NCI-H774 (cell line): ENCODE measurements at places on chromosomes 12 and 14.

GRCh38 chr12:33357181-33357580 is 82.4 kb downstream of the SYT10 start:
- no peak for DNase-seq

GRCh38 chr14:37122919-37123639 is 49.3 kb downstream of the SLC25A21 start:
- DNase-seq = no peak

GRCh38 chr14:93629643-93630042 is 158.6 kb downstream of the PRIMA1 start:
- DNase-seq = no peak

DNA sequence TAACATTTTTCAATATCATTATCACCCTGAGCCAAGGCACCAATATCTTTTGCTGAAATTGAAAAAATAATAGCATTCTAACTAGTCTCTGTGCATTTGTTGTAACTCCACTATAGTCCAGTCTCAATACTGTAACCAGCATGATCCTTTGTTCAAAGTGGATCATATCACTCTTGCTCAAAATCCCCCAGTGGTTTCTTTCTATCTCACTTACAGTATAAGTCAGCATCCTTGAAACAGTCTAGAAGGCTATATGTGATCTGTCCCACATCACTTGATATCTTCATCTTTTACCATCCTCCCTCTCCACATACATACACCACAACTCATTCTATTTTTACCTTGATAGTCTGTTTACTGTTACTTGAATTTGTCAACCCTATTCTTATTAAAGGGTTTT is 435.7 kb downstream of the CCER1 start:
- DNase-seq = no peak

DNA sequence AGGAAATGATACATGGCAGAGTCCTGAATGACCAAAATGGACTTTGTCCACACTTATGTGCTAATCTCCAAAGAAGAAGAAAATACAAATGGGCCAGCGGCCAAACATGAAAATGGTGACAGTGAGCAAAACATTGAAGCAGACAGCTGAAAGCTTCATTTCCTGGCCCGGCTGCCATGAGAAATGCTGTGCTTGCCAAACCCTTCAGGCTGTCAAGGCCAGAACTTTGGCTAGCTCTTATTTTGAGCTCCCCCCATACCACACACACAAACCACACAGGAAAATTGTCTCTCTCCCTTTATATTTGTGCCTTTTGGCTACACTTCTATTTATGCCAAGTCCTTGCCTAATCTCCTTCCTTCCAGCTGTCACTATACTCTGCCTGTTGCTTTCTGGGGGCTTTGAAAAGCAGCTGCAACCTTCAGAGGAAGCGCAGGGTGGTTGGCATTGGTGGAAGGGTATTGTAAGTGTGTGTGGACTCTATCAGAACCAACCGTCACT is 323.8 kb downstream of the RAD51B start:
- DNase-seq = no peak

DNA sequence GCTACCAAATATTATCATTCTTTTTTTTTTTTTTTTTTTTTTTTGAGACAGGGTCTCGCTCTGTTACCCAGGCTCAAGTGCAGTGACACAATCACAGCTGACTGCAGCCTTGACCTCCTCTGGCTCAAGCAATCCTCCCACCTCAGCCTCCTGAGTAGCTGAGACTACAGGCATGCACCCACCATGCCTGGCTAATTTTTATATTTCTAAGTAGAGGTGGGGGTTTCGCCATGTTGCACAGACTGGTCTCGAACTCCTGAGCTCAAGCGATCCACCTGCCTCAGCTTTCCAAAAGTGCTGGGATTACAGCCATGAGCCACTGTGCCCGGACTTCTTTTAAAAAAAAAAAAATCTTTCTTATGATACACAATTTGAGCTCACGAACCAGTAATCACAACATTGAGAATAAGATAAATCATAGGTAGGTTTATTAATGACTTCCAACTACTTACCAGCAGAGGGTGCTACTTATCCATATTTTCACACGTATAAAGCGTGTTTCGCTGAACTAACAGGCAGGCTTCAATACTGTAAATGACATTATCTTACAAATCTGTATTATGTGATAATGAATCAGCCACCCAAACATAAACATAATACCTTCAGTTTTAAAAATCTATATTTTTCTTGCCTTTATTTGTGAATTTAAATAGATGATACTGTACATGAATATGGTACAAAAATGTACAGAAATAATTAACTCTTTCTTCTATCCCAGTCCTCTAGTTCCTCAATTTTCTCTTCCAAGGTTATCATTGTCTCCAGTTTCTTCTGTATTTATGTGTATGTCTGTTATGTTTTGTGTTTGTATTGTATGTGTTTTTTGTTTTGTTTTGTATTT is 42.5 kb upstream of the BCAT1 start:
- DNase-seq = peak; percentile 78

DNA sequence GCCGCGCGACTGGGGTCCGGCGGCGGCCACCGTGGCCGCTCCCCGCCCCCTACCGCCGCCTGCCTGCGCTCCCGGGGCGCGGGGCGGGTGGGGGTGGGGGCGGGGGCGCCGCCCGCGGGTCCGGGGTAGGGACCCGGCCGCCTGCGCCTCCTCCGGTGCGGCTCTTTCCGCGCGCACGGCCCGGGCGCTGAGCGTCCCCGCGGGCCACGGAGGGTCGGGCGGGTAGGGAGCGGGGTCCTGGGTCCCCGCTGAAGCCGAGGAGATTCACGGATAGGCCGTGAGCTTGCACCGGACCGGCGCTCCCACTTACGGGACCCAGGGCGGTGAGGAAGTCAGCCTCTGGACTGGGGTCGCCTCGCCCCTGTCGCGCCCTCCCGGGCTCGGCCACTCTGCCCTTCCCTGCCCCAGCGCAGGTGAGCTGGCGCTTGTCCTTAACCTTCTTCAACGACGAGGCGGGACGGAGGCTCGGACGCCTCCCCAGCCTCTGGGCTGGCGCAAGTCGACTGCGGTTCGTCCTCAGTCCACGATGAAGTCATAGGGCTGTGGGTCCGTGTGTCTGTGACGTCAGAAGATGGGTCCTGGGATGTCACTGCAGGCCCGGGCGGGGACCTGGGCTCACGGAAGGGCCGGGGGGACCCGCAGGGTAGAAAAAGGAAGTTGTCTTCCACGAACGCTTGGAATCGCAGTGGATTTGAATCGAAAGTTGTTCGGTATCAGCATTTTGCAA is 514 bp downstream of the FBXO34 start:
- DNase-seq = peak; percentile 39

GRCh38 chr12:63496654-63497053 is 171.6 kb downstream of the DPY19L2 start:
- no peak for DNase-seq

GRCh38 chr12:4246116-4246515 is 27.4 kb upstream of the CCND2 start:
- no peak for DNase-seq

GRCh38 chr14:54739514-54739913 is 163.1 kb downstream of the GCH1 start:
- DNase-seq = no peak

DNA sequence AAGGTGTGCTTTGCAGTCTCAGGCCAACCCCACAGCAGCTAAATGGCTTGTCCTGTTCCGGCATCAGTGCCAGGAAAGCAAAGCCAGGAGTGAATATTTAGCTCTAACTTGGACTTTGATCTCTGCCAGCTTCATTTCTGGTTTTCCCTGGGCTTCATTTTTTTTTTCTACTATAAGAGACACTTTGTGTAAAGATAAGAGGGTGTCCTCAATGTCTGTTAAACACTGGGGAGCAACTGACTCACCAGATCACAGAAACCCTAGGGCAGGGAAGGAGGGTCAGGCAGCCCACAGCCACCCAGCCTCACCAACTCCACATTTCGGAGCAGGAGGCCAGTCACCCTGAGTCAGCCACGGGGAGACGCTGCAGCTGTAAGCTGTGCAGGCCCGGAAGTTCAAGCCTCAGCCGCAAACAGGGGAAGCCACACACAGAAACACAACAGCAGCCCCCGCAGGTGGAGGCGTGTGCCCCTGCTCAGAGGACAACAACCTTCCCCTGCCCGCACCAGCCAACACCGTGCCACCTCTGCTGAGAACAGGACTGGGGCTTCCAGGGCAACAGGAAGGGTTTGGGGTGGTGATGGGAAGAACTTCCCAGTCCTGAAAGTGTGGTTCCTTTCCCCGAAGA is 6.3 kb downstream of the TNFRSF1A start:
- no peak for DNase-seq

GRCh38 chr14:106694638-106695393 is 1168.4 kb downstream of the TMEM121 start:
- peak; percentile 14 for DNase-seq

DNA sequence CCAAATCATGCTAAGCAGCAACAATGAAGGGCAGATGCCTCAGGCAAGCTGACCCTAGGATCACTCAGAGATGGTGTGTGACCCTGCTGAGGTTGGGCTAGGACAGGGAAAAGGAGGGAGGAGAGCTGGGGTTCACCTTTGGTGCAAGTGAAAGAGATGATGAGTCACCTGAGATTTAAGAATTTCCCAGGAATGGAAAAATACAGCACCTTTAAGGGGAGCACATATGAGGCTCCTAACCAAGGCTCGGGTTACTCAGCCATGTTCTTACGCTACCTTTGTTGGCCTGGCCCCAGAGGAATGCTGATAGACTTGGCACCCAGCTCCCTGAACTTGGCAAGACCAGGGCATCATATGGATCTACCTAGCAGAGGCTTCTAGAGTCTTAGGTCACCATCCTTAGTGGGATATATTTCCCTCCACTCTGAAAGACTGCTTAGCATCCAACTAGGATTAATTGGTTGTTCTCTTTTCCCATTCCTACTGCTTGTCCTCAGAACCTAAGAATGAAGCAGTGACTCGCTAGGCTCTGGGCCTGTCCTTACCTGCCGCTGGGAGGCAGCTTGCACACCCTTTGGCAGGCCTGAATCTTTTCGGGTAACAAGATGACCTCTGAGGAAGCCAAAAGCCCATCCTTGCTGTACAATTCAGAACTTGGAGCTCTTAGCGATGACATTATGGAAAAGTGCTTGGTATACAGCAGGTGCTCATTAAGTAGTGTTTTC is 4.0 kb upstream of the NAA25 start:
- no peak for DNase-seq

- no peak for DNase-seq
Measured at GRCh38 chr14:84646786-84647500, 883.0 kb upstream of the FLRT2 start.

DNA sequence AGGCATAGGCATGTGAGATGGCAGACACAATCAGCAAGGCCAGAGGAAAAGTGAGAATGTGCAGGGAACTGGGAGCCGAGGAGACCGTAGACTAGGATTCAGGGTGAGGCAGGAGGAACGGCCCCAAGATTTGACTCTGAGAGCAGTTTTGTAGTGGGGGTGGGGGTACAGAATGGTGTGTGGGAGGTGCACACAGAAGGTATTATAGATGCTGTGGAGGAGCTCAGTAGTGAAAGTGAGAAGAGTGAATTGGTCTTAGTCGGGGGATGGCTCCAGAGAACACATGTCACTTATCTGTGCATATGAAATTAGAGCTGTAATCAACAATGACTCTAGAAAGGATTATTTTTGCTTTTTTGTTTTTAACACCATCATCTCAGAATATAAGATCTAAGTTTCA is 11.9 kb downstream of the ZNF664 start:
- DNase-seq = no peak

DNA sequence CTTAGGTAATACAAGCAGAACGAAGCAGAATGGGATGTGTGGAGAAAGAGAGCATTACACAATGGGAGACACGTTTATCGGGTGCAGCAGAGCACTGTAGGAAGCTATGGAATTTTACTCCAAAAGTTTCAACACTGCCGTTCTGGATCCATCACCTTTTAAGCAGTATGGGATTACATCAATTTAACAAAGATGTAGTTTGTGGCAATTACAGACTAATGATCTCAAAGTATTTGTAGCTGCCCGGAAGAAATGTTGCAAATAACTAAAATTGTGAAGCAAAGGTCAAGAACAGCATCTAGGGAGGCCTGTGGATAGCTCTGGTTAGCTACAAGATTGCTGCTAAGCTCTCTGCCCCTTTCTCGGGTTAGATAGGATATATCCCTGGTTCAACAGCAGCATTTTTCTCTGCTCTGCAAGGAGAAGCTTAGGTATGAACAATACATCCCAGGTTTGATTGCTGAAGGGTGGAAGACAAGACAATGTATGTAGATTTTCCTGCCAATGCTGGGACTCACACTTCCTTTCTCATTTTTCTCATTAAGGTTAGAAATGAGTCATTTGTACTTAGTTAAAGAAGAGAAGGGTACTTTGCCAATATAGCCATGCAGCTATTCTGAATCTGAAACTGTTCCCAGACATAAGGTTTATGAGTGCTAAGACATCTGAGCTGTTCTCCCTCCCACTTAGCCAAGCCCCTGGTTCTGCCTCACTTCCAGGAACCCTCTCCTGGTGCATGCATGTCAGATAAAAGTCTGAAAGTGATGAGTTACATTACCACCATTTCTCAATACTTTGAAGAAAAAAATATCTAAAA is 75.0 kb upstream of the HIF1A start:
- no peak for DNase-seq

GRCh38 chr12:104632724-104633201 is 176.0 kb downstream of the CHST11 start:
- DNase-seq = no peak

DNA sequence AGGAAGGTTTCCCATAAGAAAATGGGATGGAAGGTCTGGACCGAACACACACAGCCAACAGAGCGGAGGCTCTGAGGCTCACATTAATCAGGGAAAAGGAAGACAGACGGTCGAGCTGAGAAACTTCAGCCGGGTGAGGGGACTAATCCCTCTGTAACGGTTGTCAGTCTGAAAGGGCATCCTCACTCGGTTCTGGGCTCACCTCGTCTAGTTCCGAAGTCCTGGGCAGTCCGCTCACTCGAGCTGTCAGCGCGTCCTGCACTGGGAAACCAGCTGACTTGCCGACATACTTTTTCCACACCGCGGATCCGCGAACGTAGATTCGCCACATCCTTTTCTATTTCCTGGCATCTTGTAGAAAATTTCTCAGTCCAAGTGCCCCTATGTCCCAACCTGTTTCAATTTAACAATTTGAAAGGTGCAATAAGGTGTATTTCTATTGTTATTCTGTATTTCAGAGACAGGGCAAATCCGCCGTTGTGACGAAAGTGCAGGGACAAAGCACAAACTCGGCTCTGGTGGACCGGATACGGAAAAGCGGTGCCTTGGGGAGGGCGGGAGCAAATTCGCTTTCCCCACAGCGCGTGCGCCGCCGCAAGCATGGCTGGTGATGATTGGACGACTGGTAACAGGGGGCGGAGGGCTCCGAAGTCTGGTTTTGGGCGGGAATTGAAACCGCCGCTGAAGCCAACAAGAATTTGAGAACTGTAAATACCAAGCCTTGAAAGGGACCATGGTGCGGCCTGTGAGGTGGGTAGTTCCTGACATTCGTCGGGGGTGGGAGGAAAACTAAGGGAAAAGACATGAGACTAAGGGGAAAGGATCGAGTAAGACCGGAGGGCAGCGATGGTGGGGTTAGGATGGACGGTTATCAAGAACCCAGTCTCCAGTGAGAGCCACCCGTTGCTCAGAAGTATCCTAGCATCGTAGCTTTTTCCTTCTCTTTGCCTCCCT is at the start of gene RAD51AP1:
RAD51AP1 (plus strand) TSS at position 684 of the 954 bp plus-strand sequence; CDS start at position 734, 50 bp downstream.
- DNase-seq = peak; percentile 98
